MV-4-11 (cell line): ENCODE measurements at places on chromosomes 6 and 20.
A peak's percentile ranks its signal among the peaks of the same experiment; 100 is the strongest.

GRCh38 chr20:31803552-31804291 is 15.4 kb upstream of the MYLK2 start:
- no peak for DNase-seq

GRCh38 chr20:56766528-56766927 is 137.4 kb downstream of the TFAP2C start:
- DNase-seq = peak; percentile 39

DNA sequence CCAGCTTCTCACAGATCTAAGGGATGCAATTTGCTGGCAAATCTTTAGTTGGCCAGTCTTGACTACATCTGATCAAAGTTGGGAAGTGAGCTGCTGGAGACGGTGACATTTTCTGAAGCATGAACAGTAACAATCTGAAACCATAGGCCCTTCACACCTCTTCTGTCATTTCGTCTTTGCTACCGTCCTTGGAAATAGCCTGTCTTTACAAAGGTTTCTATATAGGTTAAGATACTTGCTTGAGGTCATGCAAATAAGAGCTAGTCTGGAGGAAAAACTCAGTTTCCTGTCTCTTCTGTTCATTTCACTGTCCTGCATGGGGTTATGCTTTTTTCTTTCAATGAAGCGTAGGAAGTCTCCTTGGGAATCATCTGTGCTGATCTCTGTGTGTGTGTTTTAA is 55.6 kb downstream of the CARMIL1 start:
- DNase-seq = no peak

DNA sequence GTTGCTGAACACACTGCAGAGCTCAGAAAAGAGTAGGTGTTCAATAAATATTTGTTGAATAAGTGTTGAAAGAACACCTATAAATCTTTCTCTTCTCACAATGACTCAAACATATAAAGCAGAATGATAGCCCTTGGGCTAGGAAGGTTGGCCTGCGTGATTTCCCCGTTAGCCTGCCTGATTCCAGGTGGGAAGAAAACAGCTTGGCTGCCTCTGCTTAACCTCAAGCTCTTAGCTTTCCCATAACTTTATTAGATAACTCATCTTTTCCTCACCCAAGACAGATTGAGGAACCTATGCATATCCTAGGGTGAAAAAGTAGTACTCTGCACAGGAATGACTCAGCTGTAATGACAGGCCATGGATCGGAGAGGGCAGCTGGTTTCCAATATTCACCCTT is 300.3 kb upstream of the ID4 start:
- DNase-seq = no peak

- peak; percentile 51 for DNase-seq
Observed at GRCh38 chr6:75563032-75563431, 38.6 kb upstream of the SENP6 start.

DNA sequence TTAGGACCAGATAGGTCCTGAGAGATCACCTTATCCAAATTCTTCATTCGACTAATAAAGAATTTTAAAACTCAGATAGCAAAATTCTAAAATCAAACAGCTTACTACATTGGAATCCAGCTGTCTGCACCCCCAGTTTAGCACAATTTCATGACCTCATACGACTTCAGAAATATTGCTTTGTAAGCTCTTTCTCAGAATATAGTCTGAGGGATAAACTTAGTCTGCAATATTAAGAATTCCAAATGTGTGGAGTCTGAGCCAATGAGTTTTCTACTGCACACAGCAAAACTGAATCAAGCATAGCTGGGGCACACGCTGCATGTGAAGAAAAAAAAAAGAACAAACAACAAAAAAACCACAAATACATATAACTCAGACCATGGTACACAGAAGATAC is 541.6 kb upstream of the CHD6 start:
- no peak for DNase-seq

DNA sequence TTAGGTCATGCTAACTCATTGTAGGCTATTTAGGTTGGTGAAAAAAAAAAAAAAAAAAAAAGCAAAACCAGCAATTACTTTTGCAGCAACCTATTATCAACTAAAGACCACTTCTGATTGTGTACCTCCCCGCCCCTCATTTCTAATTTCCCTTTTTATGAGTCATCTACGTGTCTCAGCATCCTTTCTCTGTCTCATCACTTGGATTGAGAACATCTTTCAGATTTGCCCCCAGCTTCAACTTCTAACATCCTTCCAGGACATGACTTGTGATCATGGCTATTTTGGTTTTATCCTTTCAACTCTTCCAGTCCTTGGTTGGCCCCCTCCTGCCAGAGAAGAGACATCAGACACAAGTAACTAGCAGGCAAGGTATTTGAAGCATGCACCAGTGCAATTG is 156.7 kb upstream of the CCN2 start:
- no peak for DNase-seq

GRCh38 chr6:32868257-32868788 is 14.3 kb downstream of the PSMB9 start:
- peak; percentile 62 for DNase-seq

GRCh38 chr6:122619309-122619708 is 9.1 kb downstream of the PKIB start:
- DNase-seq = no peak

DNA sequence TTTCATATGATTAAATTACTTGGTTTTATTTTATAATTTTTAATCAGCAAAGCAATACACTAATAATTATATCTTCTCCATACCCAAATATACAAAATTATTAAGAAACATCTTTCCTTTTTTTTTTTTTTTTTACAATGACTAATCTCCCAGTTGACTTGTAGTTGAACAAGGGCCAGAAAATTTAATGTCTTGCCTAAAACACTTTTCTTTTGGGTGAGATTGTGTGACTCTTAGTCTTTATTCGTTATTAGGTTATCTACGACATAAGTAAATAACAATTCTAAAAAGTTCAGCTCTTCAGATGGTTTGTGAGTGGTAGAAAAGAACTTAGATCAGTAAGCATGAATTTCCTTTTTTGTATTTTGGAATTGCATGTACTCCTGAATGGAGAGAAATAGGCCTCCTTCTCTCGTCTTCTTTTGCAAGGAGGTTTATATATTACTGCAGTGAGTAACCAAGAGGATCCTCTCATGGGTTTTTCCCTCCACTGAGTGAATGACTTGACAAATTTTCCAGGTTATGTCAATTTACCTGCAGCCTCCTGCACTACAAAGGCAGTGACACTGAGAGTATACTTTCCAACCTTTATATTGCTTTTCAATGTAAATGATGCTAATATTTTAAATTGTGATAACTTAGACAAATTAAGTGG is 364.5 kb upstream of the CITED2 start:
- no peak for DNase-seq

- no peak for DNase-seq
Observed at GRCh38 chr6:11243861-11244260, 11.4 kb upstream of the NEDD9 start.

GRCh38 chr6:166603043-166603690 is 16.7 kb upstream of the RAMACL start:
- DNase-seq = no peak

GRCh38 chr6:110284855-110285254 is 73.3 kb downstream of the METTL24 start:
- DNase-seq = no peak

- peak; percentile 27 for DNase-seq
Observed at GRCh38 chr6:117396228-117396627, 29.5 kb downstream of the ROS1 start.

DNA sequence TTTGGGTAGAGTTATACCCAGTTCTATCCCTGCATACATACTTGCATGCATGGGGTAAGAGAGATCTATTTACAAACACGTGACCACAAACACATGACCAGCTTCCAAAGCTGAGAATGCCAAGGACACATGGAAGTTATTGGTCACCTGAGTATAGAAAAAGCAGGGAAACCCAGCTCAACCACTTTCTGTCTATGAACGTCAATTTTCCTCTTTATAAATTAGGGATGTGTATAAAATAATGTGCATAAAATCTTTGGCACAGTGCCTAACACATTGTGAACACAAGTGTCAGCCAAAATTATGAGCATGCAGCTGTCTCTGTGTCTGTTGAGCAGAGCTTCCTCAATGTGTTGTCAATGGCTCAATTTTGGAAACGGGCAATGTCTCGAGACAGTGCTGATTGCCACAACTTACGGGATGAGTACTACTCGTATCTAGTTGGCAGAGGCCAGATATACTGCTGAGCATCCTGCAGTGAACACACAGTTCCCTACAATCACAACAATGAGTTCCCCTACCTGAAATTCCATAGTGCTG is 44.9 kb downstream of the TPD52L1 start:
- DNase-seq = peak; percentile 72

DNA sequence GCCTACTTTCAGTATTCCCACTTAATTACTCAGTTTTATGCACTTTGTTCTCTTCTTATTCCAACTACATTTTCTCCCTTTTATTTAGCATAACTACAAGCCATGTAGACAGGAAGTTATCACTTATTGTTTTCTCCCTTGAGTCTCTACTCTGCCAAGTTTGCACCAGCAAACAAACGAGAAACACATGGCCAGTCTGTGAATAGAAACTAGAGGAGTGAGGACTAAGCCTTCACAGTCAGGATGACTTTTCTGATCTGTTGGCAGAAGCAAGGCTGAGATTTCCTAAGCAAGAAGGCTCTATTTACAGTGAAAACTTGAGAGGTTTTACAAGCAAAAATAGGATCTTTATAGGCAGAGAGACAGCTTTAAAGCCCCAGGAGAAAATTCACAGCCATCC is 69.8 kb upstream of the TINAG start:
- DNase-seq = no peak
